ENCODE measurements at places on chromosomes 16 and 17. TPM values are rescaled to one million over a fixed set of nuclear protein-coding genes. Genes with fewer than 3 reads are reported as not detected.

Gene PHOSPHO1
- not detected for total RNA-seq

GRCh38 chr16:73949574-73950320 is 346.9 kb upstream of the PSMD7 start:
- peak; percentile 53 for DNase-seq

DNA sequence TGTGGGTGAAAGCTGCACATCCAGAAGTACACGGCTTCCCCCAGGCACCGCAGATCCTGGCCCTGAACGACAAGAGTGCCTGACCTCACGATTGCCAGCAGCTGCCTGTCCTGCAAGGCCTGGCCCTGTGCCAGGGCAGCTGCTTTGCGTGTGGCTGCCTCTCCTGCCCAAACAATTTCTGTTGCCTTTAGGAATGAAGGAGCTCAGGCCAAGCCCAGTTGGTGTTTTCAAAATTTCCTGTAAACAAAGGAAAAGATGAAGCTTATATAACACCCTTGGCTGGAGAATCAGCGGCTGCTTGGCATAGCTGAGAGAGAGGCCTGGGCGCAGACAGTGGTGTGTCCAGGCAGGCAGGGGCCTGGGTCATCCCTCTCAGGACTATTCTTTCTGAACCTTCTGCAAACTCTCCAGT is 11.7 kb upstream of the SLC47A2 start:
- peak; percentile 54 for DNase-seq

DNA sequence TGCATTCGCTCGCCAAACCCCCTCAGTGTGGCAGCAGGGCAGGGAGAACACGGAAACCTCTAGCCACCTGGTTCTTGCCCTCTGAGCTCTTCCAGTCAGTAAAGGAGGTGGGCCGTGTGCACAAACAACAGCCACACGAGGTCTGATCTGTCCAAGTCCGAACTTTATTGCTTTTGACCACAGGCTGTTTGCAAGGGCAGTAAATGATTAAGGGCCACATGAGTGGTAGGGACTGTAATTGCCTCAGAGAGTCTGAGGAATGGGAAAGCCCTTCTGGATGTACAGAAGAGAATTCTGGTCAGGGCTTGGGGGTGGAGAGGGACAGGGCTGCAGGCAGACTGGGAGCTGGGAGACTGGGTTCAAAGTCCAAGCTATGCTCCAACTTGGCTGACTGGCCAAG is 75.7 kb upstream of the LHX1 start:
- no peak for DNase-seq

DNA sequence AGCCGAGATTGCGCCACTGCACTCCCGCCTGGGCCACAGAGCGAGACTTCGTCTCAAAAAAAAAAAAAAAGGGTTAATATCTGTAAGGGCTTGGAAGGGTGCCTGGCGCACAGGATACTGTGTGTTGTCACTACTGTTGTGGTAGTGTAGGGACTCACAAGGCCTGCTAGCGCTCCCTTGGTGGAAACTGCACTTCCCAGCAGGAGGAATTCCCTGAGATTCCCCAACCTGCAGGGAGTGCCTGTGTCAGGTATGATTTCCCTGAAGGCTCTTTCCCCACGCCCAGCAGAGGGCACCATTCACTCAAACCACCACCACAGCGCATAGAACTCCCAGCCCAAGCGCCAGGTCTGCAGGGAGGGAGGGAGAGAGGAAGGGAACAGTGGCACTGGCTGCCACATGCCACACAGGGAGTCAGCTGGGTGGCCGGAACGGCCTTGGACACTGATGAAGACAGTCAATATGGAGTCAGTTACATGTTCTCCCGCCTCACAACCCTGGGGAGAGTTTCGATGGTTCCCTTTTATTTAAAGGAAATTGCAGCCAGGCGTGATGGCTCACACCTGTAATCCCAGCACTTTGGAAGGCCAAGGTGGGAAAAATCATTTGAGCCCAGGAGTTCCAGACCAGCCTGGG is 32.7 kb upstream of the CDH1 start:
- DNase-seq = peak; percentile 93

GRCh38 chr16:3474136-3474779 is 21.0 kb downstream of the C16orf90 start:
- DNase-seq = no peak

- DNase-seq = no peak
Measured at GRCh38 chr17:72143245-72143644, 22.4 kb downstream of the SOX9 start.

GRCh38 chr16:67299269-67299668 is 19.9 kb downstream of the PLEKHG4 start:
- no peak for DNase-seq
